NCI-H1417 treated with DMSO at 0.1 percent for 48 hours (cell line): ENCODE measurements at places on chromosomes 11 and 22.

GRCh38 chr22:47029244-47030074, 267.0 kb downstream of the TBC1D22A start:
- DNase-seq: no peak

GRCh38 chr22:39967996-39968972, 8.1 kb downstream of the TMA7B start:
- DNase-seq: no peak

GRCh38 chr22:35328472-35328885, 28.8 kb downstream of the TOM1 start:
- DNase-seq: no peak

GRCh38 chr11:133072378-133072777, 459.9 kb downstream of the OPCML start:
- DNase-seq: no peak

DNA sequence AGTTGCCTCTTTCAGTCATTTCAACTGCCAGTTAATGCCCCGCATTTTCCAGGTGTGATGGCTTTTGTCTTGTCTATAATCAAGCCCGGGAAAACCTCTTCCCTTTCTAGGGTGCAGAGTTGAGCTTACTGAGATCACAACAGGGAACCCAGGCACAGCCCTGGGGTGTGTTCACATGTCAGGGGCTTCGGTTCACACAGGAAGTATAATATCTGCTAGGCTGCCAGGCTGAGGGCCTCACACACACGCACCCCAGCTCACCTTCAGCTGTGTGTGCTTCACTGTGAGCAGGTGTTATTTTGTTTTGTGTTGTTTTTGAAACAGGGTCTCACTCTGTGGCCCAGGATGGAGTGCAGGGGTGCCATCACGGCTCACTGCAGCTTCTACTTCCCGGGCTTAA, 9.7 kb upstream of the SOX10 start:
- DNase-seq: no peak

DNA sequence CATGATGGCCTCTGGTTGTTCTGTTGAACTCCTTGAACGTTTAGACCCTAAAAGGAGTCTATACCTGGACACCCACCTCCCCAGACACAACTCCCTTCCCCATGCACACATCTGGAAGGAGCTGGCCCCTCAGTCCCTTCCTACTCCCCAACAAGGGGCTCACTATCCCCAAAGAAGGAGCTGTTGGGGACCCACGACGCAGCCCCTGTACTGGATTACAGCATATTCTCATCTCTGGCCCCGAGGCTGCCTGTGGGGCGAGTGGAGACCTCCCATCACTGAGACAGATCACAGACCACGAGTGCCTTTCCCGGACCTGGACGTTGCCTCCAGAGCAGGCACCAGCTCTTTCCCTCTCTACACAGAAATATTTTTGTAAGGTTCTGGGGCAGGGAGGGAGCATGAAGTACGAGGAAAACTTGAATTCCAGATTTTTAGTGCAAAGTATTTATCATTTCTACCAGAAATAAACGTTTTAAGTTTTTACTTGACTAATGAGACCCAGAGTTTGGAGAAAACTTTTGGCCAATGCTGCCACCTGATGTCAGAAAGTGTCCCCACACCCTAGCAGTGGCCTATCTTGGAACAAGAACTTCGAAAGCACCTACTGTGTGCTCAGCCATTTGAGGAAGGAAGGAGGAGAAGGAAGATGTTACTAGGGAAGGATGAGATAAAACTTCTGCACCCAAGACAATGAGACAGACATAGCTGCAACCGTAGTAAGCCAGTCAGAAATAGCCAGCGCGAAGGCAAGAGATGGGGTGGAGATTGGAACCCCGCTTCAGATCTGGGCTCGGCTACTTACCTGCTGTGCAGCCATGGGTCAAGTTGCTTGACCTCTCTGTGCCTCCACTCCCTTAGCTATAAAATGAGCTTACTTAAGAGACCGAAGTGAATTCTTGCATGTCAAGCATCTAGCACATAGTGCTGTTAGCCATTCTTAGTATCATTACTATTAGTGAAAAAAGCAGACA, 10.2 kb upstream of the POU2F3 start:
- no peak for DNase-seq

- DNase-seq: no peak
Observed at GRCh38 chr11:123052901-123053721, 8.8 kb downstream of the HSPA8 start.

- DNase-seq: no peak
Observed at GRCh38 chr11:69337211-69337721, 43.3 kb downstream of the MYEOV start.

GRCh38 chr11:110907629-110908028, 195.4 kb upstream of the ARHGAP20 start:
- DNase-seq: no peak

DNA sequence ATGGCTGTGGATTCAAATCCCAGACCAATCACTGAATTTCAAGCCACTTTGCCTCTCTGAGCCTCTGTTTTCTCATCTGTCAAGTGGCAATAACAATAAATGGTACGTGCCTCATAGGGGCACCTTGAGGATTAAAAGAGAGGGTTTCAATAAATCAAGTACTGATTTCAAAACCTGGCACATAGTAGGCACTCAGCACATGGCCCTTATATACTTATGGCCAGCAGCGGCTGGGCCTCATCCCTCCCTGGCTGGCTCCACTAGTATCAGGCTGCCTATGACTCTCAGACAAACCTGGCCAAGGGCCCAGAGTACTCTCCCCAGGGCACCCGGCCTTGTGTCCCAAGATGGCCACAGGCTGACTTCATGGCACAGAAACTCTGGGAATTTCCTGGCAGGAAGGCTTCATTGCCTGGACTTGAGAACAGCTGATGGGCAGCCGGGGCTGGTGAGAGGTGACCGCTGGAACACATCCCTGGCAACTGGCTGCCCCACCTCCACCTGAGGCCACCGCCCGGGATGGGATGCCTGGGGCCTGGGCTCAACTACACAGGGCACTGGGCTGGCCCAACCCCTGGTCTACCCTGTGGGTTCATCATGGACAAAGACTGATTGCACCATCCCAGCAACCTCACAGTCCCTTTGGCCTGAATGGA, 3.4 kb downstream of the FADS3 start:
- DNase-seq: no peak

DNA sequence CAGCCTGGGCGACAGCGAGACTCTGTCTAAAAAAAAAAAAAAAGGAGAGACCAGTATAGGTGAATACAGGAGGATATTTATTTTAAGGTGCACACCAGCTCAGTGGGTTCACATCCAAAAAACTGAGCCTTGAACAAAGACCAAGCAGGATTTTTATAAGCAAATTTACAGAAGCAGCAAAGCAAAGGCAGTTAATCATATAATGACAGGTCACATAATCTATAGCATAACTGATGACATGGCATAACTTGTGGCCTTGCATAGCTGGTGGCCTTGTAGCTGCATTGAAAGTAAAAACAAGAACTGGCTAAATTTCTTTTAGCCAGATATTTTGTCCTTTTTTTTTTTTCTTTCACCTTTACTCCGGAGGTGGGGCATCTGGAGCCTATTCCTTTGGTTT, 2.7 kb upstream of the PLAAT3 start:
- no peak for DNase-seq

DNA sequence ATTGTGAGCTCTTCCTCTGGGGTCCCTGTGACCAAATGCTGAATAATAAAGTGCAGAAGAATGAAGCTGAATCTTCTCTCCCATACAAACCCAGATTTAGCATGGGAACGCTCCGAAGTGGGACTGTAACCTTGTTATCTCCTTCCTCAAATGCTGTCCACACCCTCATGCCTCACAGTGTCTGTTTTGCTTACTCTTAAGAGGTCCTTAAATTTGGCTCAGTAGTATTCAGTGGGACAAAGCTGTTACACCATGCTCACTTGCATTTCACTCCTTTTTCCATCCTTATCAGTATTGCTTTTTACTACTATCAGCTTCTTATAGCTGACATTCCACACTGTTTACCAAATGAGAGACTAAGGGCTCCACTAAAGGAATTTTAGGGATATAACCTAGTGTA, 13.8 kb upstream of the AMOTL1 start:
- no peak for DNase-seq

DNA sequence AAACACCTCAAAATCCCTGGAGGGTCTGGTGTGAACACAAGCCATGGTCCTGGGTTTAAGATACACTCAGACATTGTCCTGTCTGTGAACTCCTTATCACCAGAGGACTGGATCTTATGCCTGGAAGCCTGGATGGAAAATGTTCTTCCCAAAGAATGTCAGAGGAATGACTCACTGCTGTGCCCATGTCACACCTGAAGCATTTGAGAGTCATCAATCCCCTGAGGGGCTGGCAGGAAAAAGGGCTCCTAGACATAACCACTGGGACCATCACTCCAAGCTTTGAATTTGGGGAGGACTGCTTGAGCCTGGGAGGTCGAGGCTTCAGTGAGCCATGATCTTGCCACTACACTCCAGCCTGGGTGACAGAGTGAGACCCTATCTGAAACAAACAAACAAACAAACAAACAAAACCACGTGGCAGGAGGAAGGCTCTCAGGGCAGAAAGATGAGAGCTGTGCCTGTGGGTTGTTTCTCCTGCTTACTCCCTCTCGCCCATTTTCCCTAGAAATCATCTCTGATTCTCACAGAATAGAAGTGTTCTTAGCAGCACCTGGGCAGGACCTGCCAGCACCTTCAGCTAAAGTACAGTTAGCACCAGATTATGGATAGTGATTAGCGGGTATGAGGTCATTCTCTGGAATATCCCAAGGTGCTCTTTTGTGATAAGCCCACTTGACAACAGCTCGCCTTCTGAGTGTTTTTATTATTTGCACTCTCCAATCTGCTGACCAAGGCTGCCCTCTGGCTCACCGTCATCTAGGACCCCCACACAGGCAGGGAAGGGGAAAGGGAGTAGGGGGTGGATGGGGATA, 11.9 kb upstream of the PRG2 start:
- no peak for DNase-seq

DNA sequence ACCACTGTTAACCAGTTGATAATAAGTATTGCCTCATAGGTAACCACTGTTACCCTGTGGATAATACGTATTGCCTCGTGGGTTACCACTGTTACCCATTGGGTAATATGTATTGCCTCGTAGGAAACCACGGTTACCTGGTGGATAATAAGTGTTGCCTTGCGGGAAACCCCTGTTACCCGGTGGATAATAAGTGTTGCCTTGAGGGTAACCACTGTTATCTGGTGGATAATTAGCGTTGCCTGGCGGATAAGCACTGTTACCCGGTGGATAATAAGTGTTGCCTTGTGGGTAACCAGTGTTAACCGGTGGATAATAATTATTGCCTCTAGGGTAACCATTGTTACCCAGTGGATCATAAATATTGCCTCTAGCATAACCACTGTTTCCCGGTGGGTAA, 27.3 kb upstream of the NXPE4 start:
- no peak for DNase-seq

- no peak for DNase-seq
Observed at GRCh38 chr11:76798202-76798581, 15.0 kb downstream of the TSKU start.

- peak; percentile 31 for DNase-seq
Observed at GRCh38 chr11:78576549-78577097, 2.0 kb upstream of the NARS2 start.

DNA sequence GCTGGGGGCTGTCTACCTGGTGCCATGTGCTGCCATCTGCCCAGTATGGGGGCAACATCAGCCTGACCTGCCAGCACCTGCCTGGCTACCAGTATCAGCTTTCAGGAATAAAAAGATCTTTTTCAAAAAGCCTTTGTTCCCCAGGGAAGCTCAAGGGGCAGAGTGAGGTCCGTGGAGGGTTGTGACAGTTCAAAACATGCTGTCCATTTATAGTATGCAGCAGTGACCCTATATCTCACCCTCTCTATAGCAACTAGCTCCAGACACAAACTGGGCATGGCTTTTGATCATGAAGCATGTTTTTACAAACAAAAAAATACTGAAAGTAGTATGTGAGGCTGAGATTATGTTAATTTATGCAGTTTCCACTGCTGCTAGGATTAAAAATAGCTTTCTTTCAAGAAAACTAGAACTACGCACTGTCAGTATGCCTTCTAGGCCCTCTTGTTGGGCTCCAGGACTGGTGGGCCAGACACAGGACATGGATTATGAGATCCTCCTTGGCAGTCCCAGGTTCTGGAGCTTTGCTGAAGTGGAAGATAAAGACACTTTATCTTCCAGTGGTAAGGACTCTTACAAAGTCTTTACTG, 23.4 kb downstream of the NAV2 start:
- no peak for DNase-seq

DNA sequence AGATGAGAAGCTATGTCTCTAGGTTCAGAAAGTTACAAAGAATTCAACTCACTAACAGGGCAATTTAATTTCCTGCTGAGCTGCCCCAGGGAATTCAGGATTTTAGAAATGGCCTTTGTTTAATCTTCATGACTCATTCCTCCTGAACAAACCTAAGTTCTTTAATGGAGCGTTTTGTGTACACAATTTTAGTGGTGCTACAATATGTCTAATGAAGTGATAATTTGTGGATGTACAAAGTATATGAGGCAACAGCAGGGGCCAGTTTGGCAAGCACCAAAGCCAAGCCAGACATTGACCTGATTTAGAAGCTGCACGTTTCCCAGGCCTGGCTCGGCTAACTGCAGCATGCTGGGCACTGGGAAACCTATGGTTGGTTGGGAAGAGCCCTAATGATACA, 34.4 kb upstream of the HEPHL1 start:
- DNase-seq: peak; percentile 39

- DNase-seq: no peak
Observed at GRCh38 chr11:57547854-57548377, 10.5 kb downstream of the SMTNL1 start.

- no peak for DNase-seq
Observed at GRCh38 chr22:30310881-30311771, 15.6 kb downstream of the TBC1D10A start.

DNA sequence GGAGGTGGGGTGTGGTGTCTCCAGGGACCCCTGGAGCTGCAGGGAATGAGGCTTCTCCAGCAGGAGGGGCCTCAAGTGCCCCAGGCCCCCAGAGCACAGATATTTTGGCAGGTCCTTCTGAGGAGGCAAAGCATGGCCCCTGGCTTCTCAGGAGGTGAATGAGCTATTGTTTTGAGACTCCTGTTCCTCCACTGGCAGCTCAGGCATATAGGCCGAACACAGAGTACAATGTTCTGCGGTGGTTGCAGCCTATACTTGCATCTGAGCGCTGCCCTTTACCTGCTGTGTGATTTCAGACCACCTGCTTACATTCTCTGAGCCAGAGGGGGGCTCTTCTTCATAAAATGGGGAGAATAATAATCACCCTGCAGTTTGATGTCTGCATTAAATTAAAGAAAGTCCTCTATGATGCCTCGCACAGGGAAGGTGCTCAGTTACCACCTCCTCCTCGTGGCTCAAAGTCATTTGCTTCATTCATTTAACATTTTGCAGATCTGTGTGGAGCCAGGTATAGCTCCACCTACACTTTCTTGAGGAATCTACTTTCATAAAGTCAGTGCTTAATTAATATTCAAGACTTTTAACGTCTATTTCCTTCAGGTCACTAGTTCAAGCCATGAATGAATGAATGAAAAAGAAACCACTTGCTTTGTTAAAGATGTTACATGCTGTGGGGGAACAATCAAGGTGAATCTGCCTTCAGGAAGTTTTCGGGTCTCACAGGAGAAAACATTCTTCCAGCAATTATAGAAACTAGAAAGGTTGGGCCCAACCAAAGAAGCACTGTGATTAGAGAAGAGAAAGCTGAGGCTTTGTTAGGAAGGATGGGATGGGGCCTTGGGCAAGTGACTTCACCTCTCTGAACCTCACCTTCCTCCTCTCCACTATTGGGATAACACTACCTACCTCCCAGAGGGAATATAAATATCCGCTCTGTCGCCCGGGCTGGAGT, 68.4 kb downstream of the ADAMTS15 start:
- DNase-seq: no peak
